ENCODE measurements at places on chromosomes 5 and 9.

- no peak for DNase-seq
Observed at GRCh38 chr5:133385346-133385745, 227.0 kb downstream of the FSTL4 start.

- no peak for DNase-seq
Observed at GRCh38 chr5:140344683-140345423, 1.6 kb downstream of the HBEGF start.

DNA sequence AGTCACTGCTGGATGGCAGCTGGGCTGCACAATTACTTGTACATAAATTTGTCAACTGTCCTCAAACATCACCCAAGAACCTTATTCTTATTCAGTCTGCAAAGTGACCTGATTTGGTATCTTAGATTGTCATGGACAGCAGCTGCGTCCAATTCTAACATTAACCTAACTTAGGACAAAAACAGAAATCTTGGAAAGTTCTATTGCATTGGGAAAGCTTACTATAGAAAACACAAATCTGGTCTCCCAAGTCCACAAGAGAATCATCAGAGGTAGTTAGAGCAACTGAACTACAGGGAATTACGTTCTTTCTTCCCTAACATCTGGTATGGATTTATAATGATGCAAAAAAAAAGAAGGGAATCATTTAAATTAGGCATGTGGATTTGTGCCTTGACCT is 283.9 kb downstream of the NR2F1-AS1 start:
- no peak for DNase-seq

- no peak for DNase-seq
Observed at GRCh38 chr5:1797855-1798254, 1.8 kb downstream of the MRPL36 start.

DNA sequence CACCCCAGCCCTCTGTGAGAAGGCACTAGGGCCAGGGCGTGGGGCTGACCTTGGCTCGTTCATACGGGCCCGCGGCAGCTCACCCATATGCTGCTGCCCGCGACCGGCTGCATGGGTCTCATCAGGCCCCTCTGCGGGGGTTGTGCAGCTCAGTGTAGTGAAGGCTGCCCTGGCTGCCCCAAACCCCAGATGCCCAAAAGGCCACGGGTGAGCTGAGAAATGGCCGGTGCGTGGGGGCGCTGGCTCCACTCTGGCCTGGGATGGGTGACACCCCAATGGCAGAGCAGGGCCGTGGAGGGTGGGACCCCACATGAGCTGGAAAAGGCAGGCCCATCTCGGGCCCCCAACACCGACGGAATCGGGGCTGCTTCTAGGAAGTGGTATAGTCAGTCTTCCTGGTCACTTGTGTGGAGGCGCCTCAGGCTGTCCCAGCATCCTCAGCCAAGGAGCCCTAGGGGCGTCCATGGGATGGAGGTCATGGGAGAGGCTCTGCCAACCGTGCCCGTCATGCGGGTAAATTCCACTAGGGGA is 19.4 kb upstream of the LRRC14B start:
- DNase-seq: no peak

DNA sequence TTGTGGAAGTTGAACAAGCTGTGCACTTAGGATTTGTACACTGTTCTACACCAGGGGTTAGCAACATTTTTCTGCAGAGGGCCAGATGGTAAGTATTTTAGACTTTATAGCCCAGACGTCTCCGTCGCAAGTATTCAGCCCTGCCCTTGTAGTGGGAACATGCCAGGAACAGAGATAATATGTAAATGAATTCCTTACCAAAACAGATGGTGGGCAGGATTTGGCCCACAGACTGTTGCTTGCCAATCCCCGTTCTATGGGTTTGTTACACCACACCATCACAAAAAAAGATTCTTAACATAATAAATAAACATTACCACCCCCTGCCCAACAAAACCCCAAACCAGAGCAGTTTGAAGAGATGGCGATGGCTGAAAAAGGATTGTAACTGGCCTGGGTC is 74.3 kb downstream of the AMBP start:
- DNase-seq: no peak

GRCh38 chr9:89204801-89205200 is 26.2 kb upstream of the SHC3 start:
- no peak for DNase-seq

All from left ventricle myocardium inferior (tissue), 1 donor.